Activated T-cell treated with anti-CD3 and anti-CD28 coated beads, Interleukin-2, amount 50 U/mL, for 72 hours (primary cell): ENCODE measurements at places on chromosomes 1 and 21. TPM values are rescaled to one million over a fixed set of nuclear protein-coding genes. Genes with fewer than 3 reads are reported as not detected.
A peak's percentile ranks its signal among the peaks of the same experiment; 100 is the strongest.

DNA sequence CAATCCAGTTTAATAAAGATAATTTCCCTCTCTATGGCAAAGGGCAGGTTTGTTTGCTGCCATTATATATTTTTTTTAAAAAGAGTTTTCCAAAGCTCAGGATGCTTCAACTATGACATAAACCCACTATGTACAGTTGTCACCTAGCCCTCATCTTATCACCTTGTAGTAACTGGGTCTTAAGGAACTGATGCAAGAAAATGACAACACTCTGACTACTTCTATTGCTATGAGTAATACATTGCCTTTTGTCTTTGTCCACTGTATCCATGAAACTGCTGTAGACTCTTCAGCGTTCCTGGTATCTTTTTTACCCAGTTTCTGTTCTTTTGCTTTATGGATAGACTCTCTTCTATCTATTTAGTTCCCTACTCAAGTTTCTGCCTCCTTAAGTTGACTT, 586.5 kb downstream of the NEGR1 start:
- H3K4me1 ChIP-seq, result no peaks in the 10 kb centered on the region
- H3K36me3 ChIP-seq, result no peaks in the 10 kb centered on the region
- H3K27me3 ChIP-seq, result no peaks in the 10 kb centered on the region

The S100A9 gene
- not detected for total RNA-seq

The LMX1A gene
- total RNA-seq, result not detected

The C1orf141 gene
- 0.17 TPM for total RNA-seq

GRCh38 chr1:46369542-46370213, 24.4 kb upstream of the FAAH start:
- DNase-seq, result no peak
- peaks cover 3% of the 10 kb centered on the region for H3K36me3 ChIP-seq
- H3K27me3 ChIP-seq, result no peaks in the 10 kb centered on the region
- peaks cover 14% of the 10 kb centered on the region for H3K4me1 ChIP-seq
- no peak overlapping the region for H3K4me3 ChIP-seq
- no peak overlapping the region for H3K27ac ChIP-seq

DNA sequence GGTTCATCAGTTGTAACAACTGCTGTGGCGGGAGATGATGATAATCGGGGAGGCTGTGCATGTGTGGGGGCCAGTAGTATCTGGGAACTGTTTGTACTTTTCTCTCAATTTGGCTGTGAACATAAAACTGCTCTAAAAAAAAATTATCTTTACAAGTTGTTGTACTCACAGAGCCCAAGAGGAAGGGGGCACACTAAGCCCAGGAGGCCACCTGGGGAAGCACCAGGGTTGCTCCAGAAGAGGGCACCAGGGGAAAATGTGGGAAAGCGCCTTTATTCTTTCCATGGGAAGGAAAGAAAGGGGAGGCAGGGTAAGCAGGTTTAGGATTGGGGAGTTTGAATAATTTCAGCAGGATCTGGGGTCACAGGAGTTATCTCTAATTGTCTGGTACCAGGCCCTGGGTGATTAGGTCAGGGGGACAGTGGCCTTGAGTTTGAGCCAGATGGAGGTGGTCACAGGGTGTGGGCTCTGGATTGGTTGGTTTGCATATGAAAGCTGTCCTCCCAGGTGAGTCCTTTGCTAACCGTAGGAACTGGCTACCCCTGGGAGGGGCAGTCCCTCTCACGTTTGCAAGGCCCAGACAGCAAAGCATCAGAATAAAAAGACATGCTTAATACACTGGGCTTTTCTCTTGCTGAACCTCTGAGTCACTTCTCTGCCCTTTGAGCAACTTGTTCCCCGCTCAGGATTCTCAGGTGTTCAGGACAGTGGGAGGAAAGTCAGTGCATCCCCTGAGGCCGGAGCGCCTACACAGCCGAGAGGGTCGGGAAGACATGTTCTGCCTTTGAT, 11.2 kb downstream of the MYOC start:
- no peak overlapping the region for H3K27ac ChIP-seq
- no peaks in the 10 kb centered on the region for H3K36me3 ChIP-seq
- DNase-seq, result no peak
- no peaks in the 10 kb centered on the region for H3K27me3 ChIP-seq
- no peak overlapping the region for H3K4me3 ChIP-seq

The ACTL8 gene
- total RNA-seq, result not detected

GRCh38 chr1:244435562-244436205, 16.0 kb downstream of the ADSS2 start:
- H3K4me1 ChIP-seq, result peaks cover 47% of the 10 kb centered on the region
- no peaks in the 10 kb centered on the region for H3K27me3 ChIP-seq
- no peak for DNase-seq

DNA sequence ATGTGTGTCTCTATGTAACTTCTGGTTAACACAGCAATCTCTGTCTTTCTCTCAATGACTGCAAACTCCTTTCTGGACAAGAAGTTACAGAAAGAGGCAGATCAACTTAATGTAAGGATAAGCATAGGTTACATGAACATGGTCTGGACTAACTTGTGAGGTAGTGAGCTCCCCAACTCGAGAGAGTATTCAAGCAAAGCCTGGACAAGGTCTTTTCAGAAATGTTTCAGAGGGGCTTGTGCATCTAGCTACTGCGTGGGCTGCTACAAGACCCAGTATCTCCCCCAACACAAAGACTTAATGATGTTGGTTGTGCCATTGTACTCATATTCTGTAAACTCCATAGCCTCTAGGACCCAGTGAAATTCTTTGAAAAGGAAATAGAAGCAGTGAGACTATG, 23.5 kb upstream of the CLSTN1 start:
- peaks cover 20% of the 10 kb centered on the region for H3K4me1 ChIP-seq
- H3K27me3 ChIP-seq, result no peaks in the 10 kb centered on the region
- no peak overlapping the region for H3K27ac ChIP-seq
- no peak for DNase-seq
- H3K36me3 ChIP-seq, result no peaks in the 10 kb centered on the region

- peaks cover 41% of the 10 kb centered on the region for H3K27me3 ChIP-seq
- no peak overlapping the region for H3K27ac ChIP-seq
- no peaks in the 10 kb centered on the region for H3K4me1 ChIP-seq
- DNase-seq, result no peak
These were observed 239.4 kb upstream of the POU3F1 start for GRCh38 chr1:38285807-38286530.

The CYYR1 gene
- total RNA-seq, result not detected

The PLA2G4A gene
- total RNA-seq, result 5.7 TPM

The SPRR1B gene
- total RNA-seq, result not detected

- no peak overlapping the region for H3K27ac ChIP-seq
- peaks cover 14% of the 10 kb centered on the region for H3K4me1 ChIP-seq
- no peak overlapping the region for H3K4me3 ChIP-seq
- peaks cover 33% of the 10 kb centered on the region for H3K27me3 ChIP-seq
These were observed 19.8 kb downstream of the RAP1GAP start for GRCh38 chr1:21649315-21649714.

The PBX1 gene
- 0.74 TPM for total RNA-seq

GRCh38 chr1:27176954-27177353, 22.0 kb upstream of the SLC9A1 start:
- no peak overlapping the region for H3K4me3 ChIP-seq
- DNase-seq, result no peak
- H3K27me3 ChIP-seq, result no peaks in the 10 kb centered on the region
- H3K36me3 ChIP-seq, result no peaks in the 10 kb centered on the region
- H3K4me1 ChIP-seq, result no peaks in the 10 kb centered on the region
- H3K27ac ChIP-seq, result no peak overlapping the region

- no peak for DNase-seq
- no peaks in the 10 kb centered on the region for H3K36me3 ChIP-seq
- no peak overlapping the region for H3K27ac ChIP-seq
- H3K4me1 ChIP-seq, result no peaks in the 10 kb centered on the region
- H3K4me3 ChIP-seq, result no peak overlapping the region
- no peaks in the 10 kb centered on the region for H3K27me3 ChIP-seq
These were observed 2.4 kb upstream of the ELF3 start for GRCh38 chr1:202007805-202008489.

DNA sequence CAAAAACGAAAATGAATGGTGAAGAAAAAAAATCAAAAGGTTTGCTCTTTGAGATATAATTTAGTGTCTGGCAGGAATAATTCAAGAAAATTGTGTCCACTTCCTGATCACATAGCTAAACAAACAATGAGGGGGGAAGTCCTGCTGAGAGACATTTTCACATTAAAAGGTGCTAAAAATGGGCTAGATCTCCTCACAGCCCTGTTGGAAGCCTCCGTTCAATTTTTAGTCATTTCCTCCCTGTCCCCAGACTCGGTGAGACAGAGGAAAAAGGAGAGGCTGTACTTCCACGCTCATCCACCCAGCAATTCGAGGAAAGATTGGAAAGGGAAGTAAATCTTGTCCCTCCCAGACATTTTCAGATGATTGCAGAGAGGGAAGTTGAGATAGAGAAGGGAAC, 103.7 kb downstream of the BARHL2 start:
- H3K36me3 ChIP-seq, result no peaks in the 10 kb centered on the region
- no peak for DNase-seq
- no peak overlapping the region for H3K27ac ChIP-seq

GRCh38 chr1:115476616-115477015, 138.6 kb upstream of the NGF start:
- no peaks in the 10 kb centered on the region for H3K36me3 ChIP-seq
- DNase-seq, result no peak
- peaks cover 17% of the 10 kb centered on the region for H3K27me3 ChIP-seq
- H3K27ac ChIP-seq, result no peak overlapping the region
- no peaks in the 10 kb centered on the region for H3K4me1 ChIP-seq

DNA sequence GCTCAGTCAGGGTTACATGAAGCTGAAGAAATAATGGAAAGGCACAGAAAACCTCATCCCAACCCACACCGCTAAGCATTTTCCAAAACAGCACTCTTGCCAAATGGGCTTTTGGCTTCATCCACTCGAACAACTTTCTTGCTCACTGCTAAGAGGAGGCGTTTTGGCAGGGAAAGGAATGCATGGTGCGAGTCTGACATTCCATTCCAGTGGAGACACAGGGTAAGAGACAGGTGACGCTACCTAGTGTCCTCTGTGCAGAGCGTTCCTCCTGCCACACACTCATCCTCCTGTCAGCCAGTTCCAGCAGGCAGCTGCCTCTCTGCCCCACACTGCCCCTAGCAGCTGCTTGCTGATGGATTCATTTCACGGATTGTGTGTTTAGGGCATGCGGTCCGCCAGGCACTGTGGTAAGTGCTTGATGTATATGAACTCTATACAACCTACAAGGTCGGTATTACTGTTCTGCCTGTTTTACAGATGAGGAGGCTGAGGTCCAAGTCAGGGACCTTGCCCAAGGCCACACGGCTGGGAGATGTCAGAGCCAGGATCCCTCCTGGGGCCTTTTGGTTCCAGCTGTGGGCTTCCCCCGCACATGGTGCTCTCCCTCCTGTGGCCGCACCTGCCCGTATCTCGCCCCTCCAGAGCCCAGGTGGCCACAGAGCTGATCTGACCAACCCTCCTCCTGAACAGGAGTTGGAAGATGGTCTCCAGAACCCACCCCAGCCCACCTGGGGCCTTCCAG, 25.7 kb upstream of the BACE2 start:
- DNase-seq, result no peak
- H3K4me1 ChIP-seq, result no peaks in the 10 kb centered on the region
- H3K4me3 ChIP-seq, result no peak overlapping the region
- no peak overlapping the region for H3K27ac ChIP-seq

The BEND5 gene
- 6.4 TPM for total RNA-seq

The CD1B gene
- total RNA-seq, result not detected

DNA sequence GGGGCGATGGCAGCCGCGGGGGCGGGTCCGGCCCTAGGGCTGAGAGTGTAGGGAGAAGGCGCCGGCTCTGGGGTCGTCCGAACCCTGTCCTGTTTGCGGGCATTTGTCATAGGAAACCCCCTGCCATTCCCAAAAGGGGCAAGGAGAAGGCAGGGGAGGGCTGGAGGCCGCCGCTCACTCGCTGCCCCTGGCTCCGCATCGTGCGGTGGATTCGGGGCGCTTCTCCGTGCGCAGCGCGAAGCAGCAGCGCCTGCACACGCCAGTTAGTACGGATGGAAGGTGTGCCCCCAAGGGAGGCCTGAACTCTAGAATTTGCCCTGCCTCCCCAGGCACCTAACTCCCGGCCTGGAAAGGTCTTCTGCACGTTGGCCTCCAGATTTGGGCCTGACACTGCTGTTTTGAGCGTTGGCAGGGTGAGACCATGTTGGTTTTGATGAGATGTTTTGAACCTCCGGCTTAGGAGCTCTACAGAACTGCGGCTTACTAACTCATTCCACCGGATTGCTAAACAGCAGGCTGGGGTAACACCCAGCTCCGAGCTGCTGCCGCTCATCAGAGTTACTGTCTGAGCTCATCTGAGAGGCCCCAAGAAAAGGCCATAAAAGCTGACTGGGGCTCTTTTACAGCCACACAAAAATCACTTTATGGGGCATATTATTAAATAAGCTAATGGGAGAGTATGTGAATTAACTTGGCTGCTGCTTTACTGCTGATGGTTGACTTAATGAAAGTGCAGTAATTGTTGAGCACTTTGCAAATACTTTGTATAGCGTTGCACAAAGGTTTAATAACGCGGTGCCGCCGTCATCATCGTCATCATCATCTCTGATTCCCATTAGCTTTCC, 987 bp downstream of the GPR137B start:
- H3K36me3 ChIP-seq, result peaks cover 6% of the 10 kb centered on the region
- peaks cover 51% of the 10 kb centered on the region for H3K4me1 ChIP-seq
- peak overlapping the region; percentile 91 for H3K4me3 ChIP-seq
- peak; percentile 65 for DNase-seq

GRCh38 chr1:26838474-26839338, 12.2 kb downstream of the ZDHHC18 start:
- peak overlapping the region; percentile 94 for H3K27ac ChIP-seq
- H3K36me3 ChIP-seq, result peaks cover 40% of the 10 kb centered on the region
- no peaks in the 10 kb centered on the region for H3K27me3 ChIP-seq
- peaks cover 36% of the 10 kb centered on the region for H3K4me1 ChIP-seq
- peak; percentile 74 for DNase-seq
- H3K4me3 ChIP-seq, result peak overlapping the region; percentile 71

DNA sequence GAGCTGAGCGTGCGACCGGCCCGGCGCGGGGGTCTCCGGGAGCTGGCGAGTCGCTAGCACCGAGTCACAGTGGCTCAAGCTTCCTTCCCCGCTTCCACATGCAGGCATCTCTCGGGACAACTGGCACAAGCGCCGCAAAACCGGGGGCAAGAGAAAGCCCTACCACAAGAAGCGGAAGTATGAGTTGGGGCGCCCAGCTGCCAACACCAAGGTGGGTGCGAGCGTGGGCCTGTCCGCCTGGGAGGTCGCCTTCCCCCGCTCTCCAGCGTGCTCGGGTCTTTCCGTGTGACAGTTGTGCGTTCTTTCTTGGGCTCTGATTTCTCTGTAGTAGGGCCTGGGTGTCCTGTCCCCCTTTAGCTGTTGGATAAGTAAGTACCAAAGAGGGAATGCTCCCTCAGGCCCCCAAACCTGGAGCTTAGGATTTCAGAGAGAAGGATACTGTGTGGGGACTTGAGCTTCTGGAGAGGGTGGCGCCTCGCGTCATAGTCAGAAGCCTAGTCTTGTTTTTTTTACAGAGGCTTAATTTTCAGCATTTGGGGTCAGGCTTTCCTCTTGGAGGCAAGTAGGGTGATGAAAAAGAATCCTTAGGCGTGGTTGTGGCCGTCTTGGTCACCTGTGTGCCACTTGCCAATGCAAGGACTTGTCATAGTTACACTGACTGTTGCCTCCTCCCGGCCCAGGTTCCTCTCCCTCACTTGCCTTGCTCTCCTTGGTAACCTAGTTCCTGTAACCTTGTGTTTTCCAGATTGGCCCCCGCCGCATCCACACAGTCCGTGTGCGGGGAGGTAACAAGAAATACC, 790 bp downstream of the RPS8 start:
- peaks cover 48% of the 10 kb centered on the region for H3K36me3 ChIP-seq
- H3K4me1 ChIP-seq, result peaks cover 50% of the 10 kb centered on the region
- no peaks in the 10 kb centered on the region for H3K27me3 ChIP-seq
- H3K27ac ChIP-seq, result peak overlapping the region; percentile 96
- DNase-seq, result peak; percentile 47

- DNase-seq, result no peak
- H3K27me3 ChIP-seq, result peaks cover 10% of the 10 kb centered on the region
- H3K36me3 ChIP-seq, result no peaks in the 10 kb centered on the region
- no peak overlapping the region for H3K27ac ChIP-seq
- no peaks in the 10 kb centered on the region for H3K4me1 ChIP-seq
- no peak overlapping the region for H3K4me3 ChIP-seq
These were observed 49.4 kb downstream of the KCNN3 start for GRCh38 chr1:154820646-154821045.
